Posterior cingulate gyrus (tissue), 11 donors: ENCODE measurements at places on chromosomes 13 and 19.

- DNase-seq, result no peak
These were observed 423.1 kb downstream of the FGF14 start for GRCh38 chr13:101978552-101979315.

GRCh38 chr13:66345971-66346370, 884.2 kb downstream of the PCDH9 start:
- no peak for DNase-seq

DNA sequence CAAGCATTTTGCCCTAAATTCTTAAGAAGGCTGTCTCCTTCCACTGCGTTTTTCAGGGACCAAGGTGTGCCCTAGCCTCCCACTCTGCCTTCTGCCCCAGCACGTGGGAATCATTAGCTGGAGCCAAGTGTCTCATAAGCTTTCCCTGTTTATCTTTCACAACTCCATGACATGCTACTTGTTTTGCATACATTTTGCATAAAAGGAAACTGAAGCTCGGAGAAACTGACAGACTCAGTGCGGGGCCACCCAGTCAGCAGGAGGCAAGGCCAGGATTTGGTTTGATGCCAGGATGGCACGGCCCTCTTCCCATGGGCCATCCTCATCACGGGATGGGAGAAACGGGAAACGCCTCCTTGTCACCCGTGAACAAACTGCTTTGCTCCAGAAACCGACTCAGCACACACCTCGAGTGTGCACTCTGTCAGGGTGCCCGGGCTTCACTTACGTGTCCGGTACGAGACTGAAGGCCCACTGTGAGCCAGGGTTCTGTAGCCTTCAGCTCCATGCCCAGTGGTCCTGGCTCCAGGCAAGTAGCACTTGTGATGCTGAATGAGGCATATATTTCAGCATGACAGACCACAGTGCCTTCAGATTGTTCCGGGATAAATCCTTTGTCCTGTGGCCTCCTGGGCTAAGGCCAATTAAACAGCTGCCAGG, 9.6 kb downstream of the CEBPA start:
- DNase-seq, result no peak

GRCh38 chr13:104408733-104409132, 1342.5 kb upstream of the SLC10A2 start:
- DNase-seq, result no peak

DNA sequence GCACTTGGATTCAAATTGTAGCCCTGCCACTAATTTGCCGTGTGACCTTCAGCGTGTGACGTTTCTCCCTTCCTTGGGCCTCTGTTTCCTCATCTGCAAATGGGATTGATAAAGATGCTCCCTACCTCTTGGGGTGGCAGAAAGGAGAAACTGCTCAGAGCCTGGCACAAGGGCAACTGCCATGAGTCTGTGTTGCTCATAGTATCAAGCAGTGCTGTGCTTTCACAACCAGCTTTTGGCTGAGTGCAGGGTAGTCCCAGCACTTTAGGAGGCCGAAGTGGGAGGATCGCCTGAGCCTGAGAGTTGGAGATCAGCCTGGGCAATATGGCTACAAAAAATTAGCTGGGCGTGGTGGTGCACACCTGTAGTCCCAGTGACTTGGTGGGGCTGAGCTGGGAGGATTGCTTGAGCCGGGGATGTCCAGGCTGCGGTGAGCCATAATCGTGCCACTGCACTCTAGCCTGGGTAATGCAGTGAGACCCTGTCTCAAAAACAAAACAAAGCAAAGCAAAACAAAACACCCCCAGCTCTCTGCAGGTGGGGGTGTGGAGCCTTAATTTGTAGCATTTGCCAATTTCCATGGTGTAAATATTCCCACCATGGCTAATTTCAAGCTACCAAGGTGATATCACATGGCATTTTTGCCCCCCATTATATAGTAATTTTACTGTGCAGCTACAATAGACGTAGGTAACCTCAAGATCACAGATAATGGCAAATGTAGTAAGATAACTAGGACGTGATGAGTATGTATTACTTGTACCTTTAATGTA, 1.6 kb upstream of the MARK4 start:
- no peak for DNase-seq

DNA sequence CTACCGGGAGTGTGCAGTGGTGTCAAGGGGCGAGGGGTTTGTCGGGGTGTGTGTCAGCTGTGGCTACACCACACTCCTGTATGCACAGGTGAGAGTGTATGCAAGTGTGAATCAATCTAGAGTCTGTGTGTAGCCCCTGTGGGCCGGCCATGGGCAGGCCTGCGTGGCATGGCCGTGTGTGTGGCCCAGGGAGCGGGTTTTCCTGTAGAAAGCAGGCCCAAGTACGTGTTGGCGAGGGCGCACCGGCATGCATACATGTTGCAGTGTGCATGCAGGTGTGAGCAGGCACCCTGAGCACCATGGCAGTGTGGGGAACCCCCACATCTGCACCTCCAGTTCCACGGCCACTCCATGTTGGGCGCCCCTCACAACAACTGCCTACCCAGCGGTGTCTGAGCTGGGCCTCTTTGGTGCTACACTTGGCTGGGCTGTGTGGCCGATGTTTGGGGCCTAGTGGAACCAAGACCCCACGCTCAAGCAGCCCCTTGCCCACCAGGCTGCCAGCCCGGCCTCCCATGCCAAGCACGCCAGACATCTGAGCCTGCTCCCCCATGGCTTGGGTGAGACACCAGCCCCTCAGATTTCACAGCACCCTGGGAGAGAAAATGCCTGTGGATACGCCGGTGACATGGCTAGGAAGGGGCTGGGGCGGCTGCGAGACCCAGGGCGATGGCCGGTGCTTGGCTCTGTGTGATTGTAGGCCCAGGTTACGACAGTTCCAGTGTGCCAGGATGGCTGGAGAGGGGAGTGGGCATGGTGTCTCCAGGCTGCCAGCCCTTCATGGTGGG, 2.1 kb downstream of the NFIX start:
- DNase-seq, result no peak

DNA sequence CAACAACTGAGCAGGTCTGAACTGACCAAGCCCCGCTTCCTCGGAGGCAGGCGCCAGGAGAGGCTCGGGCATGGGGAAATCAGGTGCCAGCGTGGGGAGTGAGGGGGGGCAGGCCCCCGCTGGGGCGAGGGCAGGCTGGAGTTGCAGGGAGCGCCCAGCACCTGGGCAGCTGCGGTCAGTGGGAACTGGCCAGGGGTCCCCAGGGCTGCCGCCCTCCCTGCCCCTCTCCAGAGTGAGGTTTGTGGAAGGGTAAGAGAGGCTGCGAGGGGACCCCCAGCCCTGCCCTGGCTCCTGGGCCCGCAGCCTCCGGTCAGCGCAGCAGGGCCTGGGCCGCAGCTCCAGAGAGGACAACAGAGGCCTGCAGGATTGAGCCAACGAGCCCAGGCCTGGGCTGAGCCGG, 32.5 kb downstream of the PIP5K1C start:
- DNase-seq, result no peak

DNA sequence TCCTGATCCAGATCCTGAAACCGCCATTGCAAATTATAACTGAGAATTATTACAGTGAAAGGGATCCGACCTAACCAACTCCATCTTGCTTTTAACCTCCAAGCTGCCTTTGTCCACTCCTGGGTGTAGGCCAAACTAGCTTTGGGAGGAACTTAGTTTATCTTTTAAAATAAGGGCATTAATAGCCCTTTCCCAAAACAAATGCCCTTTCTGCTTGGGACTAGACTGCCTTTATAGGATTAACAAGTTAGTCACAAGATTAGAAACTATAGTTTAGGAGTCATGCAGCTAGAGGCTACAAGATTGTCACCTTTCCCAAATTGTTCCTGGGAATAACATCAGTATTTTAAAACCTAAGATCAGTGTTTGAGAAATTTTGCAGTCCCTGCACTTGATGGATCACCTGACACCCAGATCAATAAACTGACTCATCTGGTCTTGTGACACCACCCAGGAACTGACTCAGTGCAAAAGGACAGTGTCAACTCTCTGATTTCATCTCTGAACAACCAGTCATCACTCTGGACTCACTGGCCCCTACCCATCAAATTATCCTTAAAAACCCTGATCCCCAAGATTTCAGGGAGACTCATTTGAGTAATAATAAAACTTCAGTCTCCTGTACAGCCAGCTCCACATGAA, 4.1 kb upstream of the ZNF841 start:
- no peak for DNase-seq

DNA sequence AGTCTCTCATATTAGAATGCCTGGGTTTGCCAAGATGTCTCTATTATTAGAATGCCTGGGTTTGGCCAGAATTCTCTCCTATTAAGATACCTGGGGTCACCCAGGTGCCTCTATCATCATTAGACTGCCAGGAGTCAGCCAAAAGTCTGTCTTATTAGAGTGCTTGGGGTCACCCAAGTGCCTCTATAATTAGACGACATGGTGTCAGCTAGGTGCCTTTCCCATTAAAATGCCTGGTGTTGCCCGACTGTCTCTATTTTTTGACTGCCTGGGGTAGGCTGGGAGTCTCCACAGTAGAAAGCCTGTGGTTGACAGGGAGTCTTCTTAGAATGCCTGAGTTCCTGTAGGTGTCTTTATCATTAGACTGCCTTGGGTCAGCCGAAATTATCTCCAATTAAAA, 1536.6 kb downstream of the UQCRFS1 start:
- no peak for DNase-seq

GRCh38 chr13:26861941-26862340, 101.4 kb upstream of the GPR12 start:
- DNase-seq, result no peak

DNA sequence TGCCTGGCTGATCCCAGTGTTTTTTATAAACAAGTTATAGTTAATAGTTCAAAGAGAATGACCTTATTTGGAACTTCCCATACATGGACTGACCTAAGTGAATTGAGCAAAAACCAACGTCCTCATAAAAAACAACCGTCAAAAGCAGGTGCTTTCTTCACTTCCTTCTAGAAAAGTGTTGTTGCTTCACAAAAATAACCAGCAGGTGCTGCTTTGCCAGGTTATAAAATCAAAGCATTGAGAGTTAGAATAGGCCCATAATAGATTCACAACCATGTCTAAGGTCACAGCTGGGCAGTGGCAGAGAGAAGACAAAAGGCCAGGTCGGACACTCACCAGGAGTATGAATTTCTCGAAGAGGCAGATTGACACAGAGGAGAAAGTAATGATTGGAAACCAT, 9.5 kb downstream of the RUBCNL start:
- no peak for DNase-seq

GRCh38 chr19:38194061-38194701, 29.8 kb downstream of the DPF1 start:
- DNase-seq, result no peak

DNA sequence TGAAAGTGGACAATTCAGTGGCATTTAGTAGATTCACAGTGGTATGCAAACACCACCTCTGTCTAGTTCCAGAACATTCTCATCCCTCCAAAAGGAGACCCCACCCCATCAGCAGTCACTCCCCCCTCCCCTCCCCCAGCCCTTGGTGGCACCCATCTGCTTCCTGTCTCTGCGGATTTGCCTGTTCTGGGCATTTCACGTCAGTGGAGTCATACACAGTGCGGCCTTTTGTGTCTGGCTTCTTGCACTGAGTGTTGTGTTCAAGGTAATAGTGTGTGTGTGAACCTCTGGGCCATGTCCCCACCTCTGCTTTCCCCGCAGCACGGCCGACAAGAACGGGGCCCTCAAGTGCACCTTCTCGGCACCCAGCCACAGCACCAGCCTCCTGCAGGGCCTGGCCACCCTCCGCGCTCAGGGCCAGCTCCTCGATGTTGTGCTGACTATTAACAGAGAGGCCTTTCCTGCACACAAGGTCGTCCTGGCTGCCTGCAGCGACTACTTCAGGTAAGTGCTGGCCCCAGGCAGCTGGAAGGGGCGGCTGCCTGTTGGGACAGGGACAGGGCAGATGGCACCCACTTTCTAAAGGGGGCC, 19.4 kb upstream of the CRTC1 start:
- DNase-seq, result no peak

DNA sequence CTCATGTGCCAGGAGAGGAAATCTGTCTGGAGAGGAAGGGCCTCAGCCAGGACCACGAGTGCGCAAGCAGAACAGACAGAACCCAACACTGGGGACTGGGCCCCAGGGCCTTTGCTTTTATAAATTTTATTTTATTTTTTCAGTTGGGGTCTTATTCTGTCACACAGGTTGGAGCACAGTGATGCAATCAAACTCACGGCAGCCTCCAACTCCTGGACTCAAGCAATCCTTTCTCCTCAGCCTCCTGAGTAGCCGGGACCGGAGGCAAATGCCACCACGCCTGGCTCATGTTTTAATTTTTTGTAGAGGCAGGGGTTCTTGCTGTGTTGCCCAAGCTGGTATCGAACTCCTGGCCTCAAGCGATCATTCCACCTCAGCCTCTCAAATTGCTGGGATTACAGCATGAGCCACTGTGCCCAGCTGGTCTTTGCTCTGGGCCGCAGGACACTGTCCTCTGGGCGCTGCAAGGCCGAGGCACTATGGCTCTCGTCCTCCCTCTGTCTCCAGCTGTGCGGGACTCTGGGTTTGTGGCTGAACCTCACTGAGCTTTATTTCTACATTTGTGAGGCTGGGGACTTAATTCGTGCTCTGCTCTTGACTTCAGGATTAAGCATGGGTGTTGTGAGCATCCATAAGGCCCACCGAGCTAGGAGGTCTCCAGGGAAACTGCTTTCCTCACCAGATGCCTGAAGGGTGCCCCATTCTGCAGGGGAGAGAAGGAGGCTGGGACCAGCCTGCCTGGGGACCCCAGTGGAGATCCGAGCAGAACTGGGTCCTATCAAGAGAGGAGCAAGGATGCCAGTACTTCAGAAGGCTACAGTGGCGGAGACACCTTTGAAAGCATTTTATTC, 144.2 kb upstream of the VSTM2B start:
- no peak for DNase-seq

DNA sequence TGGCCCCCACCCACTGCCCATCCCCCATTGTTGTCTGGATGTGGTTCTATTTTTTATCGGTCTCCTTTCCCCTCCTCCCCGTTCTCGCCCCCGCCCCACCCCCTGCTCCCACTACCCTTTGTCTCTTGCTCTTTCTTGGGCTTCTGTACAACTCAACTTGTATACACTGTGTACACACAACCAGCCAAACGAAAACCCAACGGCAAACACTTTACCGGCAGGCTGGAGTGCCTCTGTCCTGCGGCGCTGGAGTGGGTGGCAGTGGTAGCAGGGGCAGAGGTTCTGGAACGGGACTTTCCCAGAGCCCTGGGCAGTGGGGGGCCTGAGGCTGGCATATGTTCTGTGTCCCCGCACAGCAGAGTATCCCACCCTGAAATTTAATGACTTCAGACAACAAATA, 13.7 kb downstream of the RRAS start:
- no peak for DNase-seq

DNA sequence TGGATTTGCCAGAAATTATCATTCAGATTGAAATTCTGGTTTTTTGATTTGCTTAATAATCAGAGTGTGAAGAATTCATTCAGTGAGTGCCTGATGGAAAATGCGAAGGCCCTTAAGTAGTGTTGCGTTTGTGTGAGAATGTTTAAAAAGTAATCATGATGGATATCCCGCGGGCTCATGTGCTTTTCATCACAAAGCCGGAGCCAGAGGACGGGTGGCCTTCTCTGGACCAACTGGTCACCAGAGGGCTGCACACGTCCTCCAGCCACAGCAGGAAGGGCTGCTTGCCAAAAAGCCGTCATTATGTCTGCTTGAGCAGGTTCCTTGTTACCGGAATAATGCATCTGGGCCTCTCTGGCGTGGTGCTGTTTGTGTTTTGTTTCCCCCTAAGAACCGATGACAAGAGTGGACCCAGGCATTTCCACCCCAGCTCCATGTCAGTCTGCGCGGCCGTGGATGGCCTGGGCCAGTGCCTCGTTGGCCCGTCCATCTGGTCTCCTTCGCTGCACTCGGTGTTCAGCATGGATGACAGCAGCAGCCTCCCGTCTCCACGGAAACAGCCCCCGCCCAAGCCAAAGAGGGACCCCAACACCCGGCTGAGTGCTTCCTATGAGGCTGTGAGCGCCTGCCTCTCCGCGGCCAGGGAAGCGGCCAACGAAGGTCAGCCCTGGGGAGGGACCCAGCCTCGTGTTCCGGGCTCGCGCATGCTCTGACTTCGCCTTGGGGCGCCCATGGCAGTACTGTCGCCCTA, 497.7 kb downstream of the MYO16 start:
- no peak for DNase-seq
